Thoracic aorta (tissue), 2 donors: ENCODE measurements at places on chromosomes 5 and 9. TPM values are rescaled to one million over a fixed set of nuclear protein-coding genes. Genes with fewer than 3 reads are reported as not detected.

DNA sequence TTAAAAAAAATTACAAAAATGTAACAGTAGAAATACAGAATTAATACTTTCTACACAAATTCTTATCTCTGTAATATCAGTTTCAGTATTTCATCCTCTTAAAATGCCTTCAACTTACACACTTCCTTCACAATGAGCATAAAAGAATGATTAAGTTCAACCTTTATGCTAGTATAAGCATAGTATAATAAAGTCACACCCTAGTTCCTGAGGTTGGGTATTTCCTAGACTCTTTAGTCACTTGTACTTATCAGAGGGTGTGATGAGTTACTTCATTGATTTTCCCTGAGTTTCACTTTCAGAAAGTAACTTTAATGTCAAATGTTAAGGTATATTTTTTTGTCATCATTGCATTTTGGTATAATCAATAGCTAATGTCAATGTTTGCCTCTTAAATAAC is 302.4 kb downstream of the PDE4D start:
- H3K27ac ChIP-seq = no peak overlapping the region
- H3K4me1 ChIP-seq = peaks cover 16% of the 10 kb centered on the region
- no peak for DNase-seq
- H3K4me3 ChIP-seq = no peak overlapping the region
- no peaks in the 10 kb centered on the region for H3K27me3 ChIP-seq

- no peaks in the 10 kb centered on the region for H3K36me3 ChIP-seq
- H3K4me1 ChIP-seq = peaks cover 27% of the 10 kb centered on the region
- DNase-seq = no peak
- no peak overlapping the region for H3K27ac ChIP-seq
These were observed 5.4 kb upstream of the CNTRL start for GRCh38 chr9:121069396-121069795.

- H3K4me3 ChIP-seq = peak overlapping the region; percentile 41
- no peaks in the 10 kb centered on the region for H3K27me3 ChIP-seq
- H3K4me1 ChIP-seq = peaks cover 3% of the 10 kb centered on the region
- H3K27ac ChIP-seq = no peak overlapping the region
These were observed 8.5 kb downstream of the KLF4 start for GRCh38 chr9:107481035-107481434.

GRCh38 chr5:145681686-145682085 is 153.5 kb downstream of the PRELID2 start:
- no peaks in the 10 kb centered on the region for H3K36me3 ChIP-seq
- H3K4me1 ChIP-seq = no peaks in the 10 kb centered on the region
- no peaks in the 10 kb centered on the region for H3K27me3 ChIP-seq

DNA sequence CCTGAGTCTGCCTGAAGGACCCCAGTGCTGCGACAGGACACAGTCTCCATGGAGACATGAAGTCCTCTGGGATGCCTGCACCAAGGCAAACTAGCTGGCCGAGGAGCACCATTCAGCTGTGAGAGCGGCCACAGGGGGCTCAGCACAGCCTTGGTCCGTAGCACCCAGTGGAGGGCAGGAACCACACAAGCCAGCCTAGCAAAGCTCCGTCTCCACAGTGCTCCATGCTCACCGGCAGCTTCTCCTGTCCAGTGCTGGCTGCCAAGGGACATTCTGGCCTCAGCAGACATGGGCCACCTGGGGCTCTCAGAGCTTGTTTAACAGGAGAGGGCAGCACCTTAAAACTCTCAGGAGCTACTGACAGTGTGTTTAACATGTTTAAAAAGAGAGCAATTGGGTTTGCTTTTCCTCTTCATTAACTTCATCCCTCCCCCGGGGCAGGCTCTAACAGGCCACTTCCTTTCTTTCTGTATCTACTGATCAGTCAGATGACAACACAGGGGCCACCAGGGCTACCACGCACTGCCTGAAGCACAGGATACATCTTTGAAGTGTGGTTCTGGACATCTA is 57.0 kb downstream of the SECISBP2 start:
- no peak for DNase-seq
- H3K4me3 ChIP-seq = no peak overlapping the region
- H3K27me3 ChIP-seq = no peaks in the 10 kb centered on the region
- peaks cover 4% of the 10 kb centered on the region for H3K36me3 ChIP-seq

GRCh38 chr5:1477341-1477740 is 32.1 kb upstream of the SLC6A3 start:
- peaks cover 34% of the 10 kb centered on the region for H3K36me3 ChIP-seq
- no peak for DNase-seq
- no peak overlapping the region for H3K4me3 ChIP-seq
- H3K27ac ChIP-seq = no peak overlapping the region

ARID3C gene
- total RNA-seq = not detected

DNA sequence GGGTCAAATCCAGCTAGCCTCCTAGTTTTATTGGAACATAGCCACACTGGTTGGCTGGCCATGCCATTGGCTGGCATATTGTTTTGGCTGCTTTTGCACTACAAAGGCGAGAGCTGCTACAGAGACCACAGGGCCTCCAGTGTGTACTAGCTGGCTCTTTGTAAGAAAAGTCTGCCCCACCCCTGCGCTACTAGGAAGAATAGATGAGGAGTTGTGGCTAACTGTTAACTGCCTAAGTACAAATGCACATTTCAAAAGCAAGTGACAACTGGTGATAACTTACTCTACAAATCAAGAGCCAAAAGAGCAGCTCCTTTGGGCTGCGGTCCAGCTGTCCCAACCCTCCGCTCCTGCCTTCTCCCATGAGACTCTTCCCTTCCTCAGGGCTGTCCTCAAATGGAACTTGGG is 63.9 kb downstream of the SERINC5 start:
- no peaks in the 10 kb centered on the region for H3K27me3 ChIP-seq
- DNase-seq = no peak
- H3K4me3 ChIP-seq = no peak overlapping the region
- H3K36me3 ChIP-seq = no peaks in the 10 kb centered on the region

ST8SIA4 gene
- total RNA-seq = 9.0 TPM

DNA sequence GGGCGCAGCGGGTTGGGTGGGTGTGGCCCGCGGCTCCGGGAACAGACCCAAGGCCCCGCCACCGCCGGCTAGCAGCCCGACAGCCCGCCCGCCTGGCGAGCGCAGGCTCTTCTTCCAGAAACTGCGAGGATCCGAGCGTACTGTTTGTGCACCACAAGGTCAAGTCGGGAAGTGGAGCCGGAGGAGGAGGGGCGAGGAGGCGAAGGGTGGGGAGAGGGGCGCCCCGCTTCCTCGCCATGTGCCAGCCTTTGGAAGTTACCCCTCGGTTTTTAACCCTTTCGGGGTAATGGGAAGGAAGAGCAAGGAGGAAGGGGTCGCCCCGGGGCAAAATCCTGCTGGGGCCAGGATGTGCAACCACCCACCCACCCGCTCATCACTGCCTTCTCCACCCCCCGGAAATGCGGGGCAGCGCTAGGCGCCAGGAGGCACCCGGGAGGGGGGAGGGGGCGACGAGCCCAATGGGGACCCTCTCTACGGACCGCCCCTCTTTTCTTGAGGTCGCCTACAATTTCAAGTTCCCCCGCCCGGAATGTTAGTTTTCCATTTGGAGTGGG is 1.1 kb upstream of the JADE2 start:
- peak overlapping the region; percentile 99 for H3K27ac ChIP-seq
- H3K27me3 ChIP-seq = no peaks in the 10 kb centered on the region

DNA sequence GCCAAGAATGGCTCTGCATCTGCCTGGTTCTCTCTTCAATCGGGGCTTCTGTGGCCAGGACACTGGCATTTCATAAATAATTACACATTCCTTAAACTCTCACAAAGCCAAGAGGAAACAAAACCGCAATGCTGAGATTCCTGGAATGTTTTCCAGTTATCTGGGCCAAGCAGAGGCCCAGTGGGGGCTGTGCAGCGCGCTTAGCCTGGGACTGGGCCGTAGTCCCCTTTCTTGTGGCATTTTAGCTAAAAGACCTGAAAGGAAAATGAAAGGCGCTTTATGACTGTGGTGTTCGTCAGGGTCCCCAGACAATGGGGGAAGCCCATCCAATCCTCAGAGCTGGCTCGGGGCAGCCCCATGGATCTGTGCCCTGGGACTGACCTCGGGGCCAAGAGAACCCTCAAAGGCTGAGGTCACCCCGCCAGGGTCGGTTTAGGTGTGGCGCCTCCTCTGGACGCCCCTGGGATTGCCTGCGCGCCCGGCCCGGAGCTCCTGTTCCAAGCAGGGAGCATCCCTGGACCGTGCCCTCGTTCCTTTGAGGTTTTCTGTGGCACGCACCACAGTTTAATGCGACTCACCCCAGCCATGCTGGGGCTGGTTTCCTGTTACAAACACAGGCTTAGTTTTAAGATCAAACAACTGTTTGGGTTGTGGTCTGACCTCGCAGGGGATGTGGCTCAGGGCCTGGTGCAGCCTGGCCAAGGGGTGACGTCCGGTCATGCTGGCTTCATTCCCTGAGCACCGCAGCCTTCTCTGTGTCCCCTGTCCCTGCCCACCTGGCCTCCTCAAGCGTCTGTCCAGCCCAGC is 51.5 kb upstream of the NKD2 start:
- H3K27ac ChIP-seq = no peak overlapping the region
- H3K4me1 ChIP-seq = peaks cover 7% of the 10 kb centered on the region
- DNase-seq = no peak
- H3K4me3 ChIP-seq = peak overlapping the region; percentile 5

DNA sequence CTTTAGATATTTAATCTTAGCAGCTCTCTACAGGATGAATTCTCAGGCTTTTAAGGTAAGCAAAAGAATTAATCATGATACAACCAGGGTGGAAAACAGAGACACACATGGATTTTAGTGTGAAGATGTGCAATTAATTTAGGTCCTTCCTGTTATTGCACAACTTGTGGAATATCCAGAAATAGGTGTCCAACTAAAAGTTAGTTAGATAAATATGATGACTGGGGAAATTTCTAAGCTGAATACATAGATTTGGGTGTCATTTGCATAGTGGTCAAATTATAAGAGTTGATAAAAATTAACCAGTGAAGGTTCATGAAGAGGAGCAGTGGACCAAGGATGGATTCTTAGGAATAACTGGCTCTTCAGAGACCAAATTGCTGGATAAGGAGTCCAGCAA is 266.1 kb downstream of the PRR16 start:
- no peak overlapping the region for H3K27ac ChIP-seq
- H3K27me3 ChIP-seq = no peaks in the 10 kb centered on the region
- DNase-seq = no peak
- H3K4me1 ChIP-seq = peaks cover 8% of the 10 kb centered on the region
- H3K4me3 ChIP-seq = no peak overlapping the region
- H3K36me3 ChIP-seq = no peaks in the 10 kb centered on the region

GDNF gene
- not detected for total RNA-seq

SPATA31D3 gene
- total RNA-seq = not detected

DNA sequence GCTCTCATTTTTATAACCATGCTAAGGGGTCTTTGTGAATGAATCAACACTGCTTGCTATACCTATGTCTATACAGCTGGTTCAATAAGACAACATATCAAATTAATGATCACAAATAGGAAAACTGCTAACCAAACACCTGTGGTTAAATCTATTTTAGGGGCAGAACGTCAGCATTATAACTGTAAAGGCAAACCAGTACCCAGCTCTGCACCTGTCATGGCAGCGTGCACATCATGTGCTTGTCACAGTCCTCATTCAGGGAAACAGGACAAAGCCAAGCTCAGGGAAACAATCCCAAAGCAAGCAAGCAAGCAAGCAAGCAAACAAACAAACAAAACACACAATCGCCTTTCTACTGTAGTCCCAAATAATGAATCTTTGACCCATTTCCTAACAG is 277.7 kb upstream of the DAP start:
- no peak overlapping the region for H3K27ac ChIP-seq
- no peaks in the 10 kb centered on the region for H3K36me3 ChIP-seq
- no peak overlapping the region for H3K4me3 ChIP-seq
- H3K27me3 ChIP-seq = no peaks in the 10 kb centered on the region
- H3K4me1 ChIP-seq = no peaks in the 10 kb centered on the region
- DNase-seq = no peak

GRCh38 chr9:21616082-21616778 is 134.1 kb upstream of the IFNE start:
- H3K4me1 ChIP-seq = no peaks in the 10 kb centered on the region
- no peak for DNase-seq
- no peaks in the 10 kb centered on the region for H3K36me3 ChIP-seq
- no peaks in the 10 kb centered on the region for H3K27me3 ChIP-seq

GRCh38 chr5:41270423-41271251 is 57.3 kb upstream of the C6 start:
- no peak for DNase-seq
- H3K27ac ChIP-seq = no peak overlapping the region
- no peaks in the 10 kb centered on the region for H3K36me3 ChIP-seq
- H3K4me1 ChIP-seq = no peaks in the 10 kb centered on the region
- H3K27me3 ChIP-seq = no peaks in the 10 kb centered on the region

DNA sequence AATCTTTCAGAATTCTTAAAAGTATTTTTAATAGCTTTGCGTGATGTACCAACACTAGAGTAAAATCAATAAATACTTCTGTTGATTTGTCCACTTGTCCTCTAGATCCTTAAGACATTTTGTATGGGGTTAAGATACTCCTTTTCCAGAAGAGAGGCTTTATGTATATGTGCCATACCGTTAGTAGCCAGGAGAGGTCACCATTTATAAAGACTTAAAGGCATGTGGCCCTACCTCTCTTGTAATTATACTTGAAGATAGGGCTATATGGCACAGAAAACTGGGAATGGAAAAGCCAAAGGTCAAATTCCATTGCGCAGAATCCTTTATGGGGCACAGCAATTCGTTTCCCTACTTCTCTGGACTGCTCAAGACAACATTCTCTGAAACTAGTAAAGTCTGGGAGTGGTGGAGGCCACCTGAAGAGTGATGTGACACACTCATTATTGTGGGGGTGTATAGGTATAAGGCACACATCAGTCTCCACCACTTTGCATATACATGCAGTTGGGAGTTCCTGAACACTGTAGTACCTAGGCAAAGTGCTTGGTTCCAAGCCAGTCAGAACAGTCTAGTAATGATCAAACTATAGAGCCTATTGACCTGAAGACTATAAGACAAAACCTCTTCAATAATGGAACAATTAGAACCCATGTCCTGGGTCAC is 140.1 kb upstream of the FBXL17 start:
- H3K4me1 ChIP-seq = no peaks in the 10 kb centered on the region
- no peak overlapping the region for H3K27ac ChIP-seq
- H3K27me3 ChIP-seq = no peaks in the 10 kb centered on the region
- H3K4me3 ChIP-seq = no peak overlapping the region
- no peak for DNase-seq
- H3K36me3 ChIP-seq = no peaks in the 10 kb centered on the region

- no peaks in the 10 kb centered on the region for H3K27me3 ChIP-seq
- no peak overlapping the region for H3K27ac ChIP-seq
- no peaks in the 10 kb centered on the region for H3K4me1 ChIP-seq
- no peaks in the 10 kb centered on the region for H3K36me3 ChIP-seq
These were observed 383.0 kb downstream of the DIRAS2 start for GRCh38 chr9:90259311-90260246.

DNA sequence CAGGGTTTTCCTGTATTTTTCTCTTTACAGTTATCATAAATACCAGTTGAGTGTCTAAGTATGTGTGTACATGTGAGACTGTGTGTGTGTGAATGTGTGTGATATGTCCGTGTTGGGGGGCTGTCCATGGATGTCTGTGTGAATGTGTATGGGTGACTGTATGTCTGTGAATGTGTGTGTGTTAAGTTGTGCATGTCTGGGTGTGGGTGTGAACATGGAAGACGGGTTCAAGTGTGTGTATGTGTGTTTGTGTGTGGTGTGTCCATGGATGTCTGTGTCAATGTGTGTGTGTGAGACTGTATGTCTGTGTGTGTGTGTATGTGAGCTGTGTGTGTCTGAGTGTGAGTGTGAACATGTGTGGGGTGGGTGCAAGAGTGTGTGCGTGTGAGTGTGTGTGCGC is 55.0 kb downstream of the VAV2 start:
- H3K36me3 ChIP-seq = no peaks in the 10 kb centered on the region
- no peaks in the 10 kb centered on the region for H3K4me1 ChIP-seq
- no peak overlapping the region for H3K27ac ChIP-seq
- no peak for DNase-seq

- H3K36me3 ChIP-seq = no peaks in the 10 kb centered on the region
- no peak overlapping the region for H3K4me3 ChIP-seq
- no peak for DNase-seq
- no peaks in the 10 kb centered on the region for H3K27me3 ChIP-seq
These were observed 8.7 kb upstream of the SSBP2 start for GRCh38 chr5:81759632-81760005.

IFNA21 gene
- not detected for total RNA-seq
